ENCODE measurements at places on chromosomes 3 and 15.

DNA sequence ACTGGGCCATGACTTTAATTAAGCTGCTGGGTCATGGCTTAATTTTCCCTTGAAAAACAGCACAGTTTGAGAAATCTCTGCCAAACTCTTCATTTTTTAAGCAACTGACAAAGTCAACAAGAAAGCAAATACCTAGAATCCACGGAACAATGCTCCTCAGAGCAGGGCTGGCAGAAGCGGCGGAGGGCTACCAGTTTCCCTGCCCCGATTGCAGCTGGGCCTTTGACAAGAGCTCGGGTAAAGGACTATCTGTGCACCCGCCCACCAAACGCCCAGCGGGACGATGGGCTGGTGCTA is 1.2 kb downstream of the GOLIM4 start:
- DNase-seq: no peak

DNA sequence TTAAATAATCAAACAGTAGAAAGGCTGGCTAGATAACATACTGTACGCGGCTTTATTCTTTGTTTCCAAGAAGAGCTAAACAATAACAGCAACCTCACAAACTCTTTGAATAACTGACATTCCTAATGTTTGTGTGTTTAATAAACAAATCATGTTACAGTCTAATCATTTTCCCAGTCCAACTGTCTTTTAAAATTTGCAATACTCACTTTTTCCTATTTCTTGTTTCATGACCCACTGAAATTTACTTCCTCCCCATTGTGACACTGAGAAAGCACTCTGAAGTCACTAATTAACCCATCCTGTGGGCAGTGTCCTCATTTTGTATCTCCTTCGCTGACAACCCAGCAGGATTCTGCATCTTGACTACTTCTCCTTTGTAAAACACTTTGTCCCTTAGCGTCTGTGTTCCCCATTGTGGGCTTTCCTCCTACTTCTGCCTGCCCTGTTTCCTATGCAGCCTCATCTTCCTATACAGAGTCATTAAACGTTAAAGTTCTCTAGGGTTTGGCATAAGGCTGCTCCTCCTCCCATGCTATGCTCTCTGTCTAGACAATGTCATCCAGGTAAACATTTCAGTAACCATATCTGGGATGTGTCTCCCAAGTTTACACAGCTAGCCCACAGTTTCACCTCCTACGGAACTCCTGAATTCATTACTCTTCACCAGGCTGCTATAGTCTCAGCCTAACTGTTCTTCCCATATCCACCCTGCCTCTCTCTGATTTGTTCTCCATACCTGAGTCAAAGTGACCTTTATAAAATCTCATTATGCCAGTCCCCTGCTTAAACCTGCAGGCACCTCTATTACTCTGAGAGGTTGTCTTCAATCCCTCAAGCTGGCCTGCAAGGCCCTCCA is 148.9 kb downstream of the GREM1 start:
- no peak for DNase-seq

DNA sequence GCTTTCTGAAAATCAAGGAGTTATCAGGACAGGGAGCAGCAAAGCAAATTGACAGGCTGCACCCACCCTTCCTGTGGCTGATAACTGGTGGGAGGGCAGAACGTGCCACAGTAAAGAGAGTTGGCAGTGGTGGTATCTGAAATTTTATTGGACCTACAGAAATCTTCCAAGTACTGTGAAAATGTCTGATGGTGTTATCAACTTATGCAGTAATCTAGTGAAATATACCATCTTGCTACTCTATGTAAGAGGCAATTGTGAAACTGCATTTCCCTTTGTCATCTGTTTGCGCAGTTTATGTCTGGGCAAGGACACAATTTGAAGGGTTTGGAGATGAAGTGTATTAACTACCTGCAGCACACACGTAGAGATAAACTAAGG is 1.5 kb downstream of the PLCL2 start:
- DNase-seq: no peak

DNA sequence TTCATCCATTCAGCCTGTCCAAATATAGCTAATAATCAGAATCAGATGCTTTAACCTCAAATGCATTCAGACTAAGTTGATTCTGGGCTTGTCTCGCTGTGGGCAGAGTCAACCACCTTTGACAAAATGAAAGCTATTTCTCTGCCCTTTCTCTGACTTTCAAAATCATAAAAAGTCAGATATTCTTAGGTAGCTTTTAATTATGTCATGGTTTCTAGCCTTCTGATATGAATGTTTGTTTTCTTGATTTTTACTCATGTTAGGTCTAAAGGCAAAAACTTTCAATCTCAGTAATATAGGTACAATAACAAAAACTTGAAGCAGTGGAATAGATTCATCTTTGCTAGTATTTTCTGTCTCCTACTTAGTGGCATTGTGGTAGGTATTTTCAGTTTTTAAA is 25.3 kb upstream of the C15orf61 start:
- DNase-seq: no peak

GRCh38 chr3:115252679-115253078 is 105.6 kb upstream of the ZBTB20 start:
- DNase-seq: no peak

All from NCI-H774 (cell line).